ENCODE measurements at places on chromosomes 4 and X.

GRCh38 chrX:134023851-134024281, 38.5 kb upstream of the GPC3 start:
- no peak for DNase-seq

- DNase-seq = no peak
Measured at GRCh38 chr4:73139991-73140390, 70.5 kb upstream of the COX18 start.

- no peak for DNase-seq
Measured at GRCh38 chr4:37762294-37762990, 64.0 kb upstream of the PGM2 start.

DNA sequence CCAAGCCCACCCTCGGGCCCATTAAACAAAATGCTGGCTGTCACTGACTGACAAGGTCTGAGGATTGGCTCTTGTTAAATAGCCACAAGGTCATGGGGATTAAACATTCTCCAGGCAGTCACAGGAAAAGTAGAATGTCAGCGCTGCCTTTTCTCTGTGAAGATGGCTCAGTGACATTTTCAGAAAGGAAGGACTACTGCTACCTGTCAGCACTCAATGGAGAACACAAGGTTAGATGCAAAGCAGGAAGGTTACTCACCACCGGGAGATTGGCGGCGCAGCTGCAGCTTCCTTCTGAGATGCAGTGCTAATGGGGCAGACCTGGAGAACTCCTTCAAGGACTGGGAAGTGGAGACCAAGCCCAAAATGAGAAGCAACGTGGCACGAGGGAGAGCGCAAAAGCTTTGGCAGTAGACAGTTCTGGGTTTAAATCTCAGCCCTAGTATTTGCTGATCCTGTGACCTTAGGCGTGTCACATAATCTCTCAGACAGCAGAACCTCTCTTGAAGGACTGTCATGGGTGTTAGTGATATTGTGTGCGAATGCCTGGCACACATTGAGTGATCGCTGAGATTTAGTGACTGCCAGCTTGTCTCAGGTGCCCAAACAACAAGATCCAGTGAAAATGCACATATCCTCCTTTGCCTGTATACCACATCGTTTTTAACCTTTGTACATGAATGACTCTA, 213.1 kb upstream of the BOD1L1 start:
- DNase-seq = no peak

GRCh38 chrX:100647095-100647494, 3.1 kb downstream of the SRPX2 start:
- DNase-seq = no peak

GRCh38 chr4:86279293-86279960, 80.4 kb downstream of the MAPK10 start:
- DNase-seq = no peak

- no peak for DNase-seq
Measured at GRCh38 chrX:136497556-136498052, at the start of gene HTATSF1. Gene HTATSF1 (plus strand): TSS chrX:136497592. CDS start chrX:136497685, 93 bp downstream.

GRCh38 chr4:139208404-139208945, 31.5 kb upstream of the ELF2 start:
- no peak for DNase-seq

DNA sequence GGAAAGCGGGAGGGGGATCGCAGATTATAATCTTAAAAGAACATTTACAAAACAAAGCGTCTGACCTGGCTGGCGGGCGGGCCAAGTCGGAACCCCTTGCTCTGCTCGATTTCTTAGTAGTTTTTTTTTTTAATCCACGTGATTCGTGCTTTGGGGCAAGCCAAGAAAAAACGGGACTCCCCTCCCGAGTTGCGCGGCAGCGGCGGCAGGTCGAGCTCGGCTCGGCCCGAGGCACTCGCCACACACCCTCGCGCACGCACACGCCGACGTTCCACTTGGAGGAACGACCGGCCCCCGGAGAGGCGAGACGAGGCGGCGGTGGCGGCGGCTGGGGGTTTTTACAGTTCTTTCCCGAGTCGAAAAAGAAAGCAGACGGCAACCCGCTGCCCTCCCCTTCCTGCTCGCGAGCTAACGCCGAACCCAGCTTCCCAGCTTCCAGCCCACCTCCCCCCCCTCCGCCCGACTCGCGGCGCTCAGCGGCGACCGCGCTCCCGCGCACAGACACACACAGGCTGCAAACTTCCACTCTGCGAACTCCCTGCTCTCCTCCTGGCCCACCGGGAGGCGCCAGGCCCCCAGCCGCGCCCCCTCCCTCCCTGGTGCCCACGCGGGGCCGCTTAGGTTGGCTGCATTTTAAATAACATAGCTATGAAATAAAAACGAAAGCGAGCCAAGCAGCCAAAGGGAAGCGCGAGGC, 1.2 kb downstream of the BCOR start:
- DNase-seq = no peak

DNA sequence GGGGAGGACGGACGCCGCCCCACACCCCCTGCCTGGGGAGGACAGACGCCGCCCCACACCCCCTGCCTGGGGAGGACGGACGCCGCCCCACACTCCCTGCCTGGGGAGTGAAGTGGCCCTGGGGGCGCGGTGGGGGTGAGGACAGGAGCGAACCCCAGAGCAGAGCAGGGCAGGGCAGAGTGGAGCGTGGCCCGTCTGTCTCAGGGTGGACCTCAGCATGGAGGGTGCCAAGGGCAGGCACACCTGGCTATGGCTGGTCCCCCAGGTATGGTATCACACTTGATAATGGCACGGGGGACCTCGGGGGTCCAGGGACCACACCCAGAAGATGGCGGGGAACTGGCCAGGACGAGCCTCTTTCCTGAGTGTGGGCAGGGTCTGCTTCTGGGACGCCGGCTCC, 9.6 kb downstream of the LRPAP1 start:
- no peak for DNase-seq

DNA sequence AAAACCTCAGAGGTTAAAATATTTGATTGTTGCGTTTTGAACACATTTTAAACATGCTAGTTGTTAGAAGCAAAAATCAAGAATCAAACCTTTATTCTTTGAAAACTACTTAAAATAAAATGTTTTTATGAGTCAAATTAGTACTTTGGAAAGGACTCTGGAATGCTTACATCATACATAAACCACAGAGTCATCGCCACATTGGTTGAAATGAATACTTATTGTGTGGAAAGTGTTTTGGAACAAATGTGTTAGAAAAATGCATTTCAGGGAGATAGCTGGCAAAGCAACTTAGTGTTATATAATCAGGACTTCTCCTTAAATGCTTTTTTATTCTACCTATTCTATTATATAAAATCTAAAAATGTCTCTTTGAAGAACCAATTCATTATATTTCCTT, 49.4 kb upstream of the CAMK2D start:
- no peak for DNase-seq

DNA sequence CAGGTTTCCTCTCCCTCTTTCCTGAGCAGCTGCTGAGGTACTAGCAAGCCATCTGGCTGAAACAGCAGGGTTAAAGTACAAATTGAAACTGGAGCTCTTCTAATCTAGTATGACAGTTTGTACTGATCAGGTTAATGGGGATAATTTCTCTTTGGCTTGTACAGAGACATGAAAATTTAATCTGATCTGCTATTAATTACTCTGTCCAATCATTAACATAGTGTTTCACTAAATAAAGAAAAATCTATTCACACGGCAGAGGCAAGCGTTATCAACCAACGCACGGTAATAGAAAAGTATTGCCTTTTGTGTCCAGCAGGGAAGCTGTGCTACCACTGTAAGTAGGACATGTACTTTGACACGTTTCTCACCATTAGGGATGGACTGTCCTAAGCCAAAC, 71.1 kb downstream of the IGSF1 start:
- DNase-seq = no peak

- DNase-seq = no peak
Measured at GRCh38 chr4:38563707-38564495, 100.1 kb upstream of the KLF3 start.

GRCh38 chr4:90080116-90080515, 47.1 kb upstream of the CCSER1 start:
- no peak for DNase-seq

GRCh38 chrX:100743009-100743607, 11.2 kb upstream of the SYTL4 start:
- no peak for DNase-seq

DNA sequence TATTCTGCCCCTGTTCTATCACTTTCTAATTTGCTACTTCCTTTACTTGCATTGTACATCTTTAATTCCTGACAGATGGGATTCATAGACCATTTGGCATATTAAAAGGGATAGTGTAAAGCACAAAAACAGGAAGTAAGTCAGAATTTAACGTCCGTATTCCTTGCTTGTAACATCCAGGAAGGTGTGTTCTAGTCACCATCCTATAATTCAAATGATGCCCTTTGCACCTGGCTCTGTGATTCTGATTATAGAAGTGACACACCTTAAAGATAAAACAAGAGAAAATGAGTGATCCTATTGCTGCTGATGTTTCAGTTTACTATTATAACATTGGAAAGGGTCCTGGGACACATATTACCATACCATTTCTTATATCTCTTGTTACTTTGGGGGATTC, 238.7 kb upstream of the NR3C2 start:
- no peak for DNase-seq

- no peak for DNase-seq
Measured at GRCh38 chrX:24495700-24496099, 30.6 kb downstream of the PDK3 start.

DNA sequence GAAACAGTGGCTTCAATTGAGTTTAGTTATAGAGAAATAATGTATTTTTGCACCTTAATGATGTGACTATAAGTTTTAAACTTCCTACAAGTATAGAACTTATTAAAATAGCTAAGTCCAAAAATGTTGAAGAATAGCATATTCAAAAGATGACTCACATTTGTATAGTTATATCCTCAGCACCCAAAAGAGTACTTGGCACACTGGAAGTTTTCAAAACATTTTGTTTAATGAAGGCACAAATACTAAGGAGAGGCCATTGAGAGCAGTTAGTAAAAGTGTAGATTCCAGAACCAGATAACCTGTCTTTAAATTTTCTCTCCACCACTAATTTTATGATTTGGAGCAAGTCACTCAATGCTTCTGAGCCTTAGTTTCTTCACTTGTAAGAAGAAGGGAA, 226.9 kb upstream of the MID1 start:
- DNase-seq = no peak

All from SW 1271 (cell line).